ENCODE measurements at places on chromosomes 4 and X.

- H3K27me3 ChIP-seq, result no peaks in the 10 kb centered on the region
- H3K4me1 ChIP-seq, result no peaks in the 10 kb centered on the region
- no peaks in the 10 kb centered on the region for H3K36me3 ChIP-seq
- H3K27ac ChIP-seq, result no peak overlapping the region
- DNase-seq, result no peak
- H3K4me3 ChIP-seq, result no peak overlapping the region
These were observed 48.1 kb upstream of the FHDC1 start for GRCh38 chr4:152887981-152888380.

- no peak overlapping the region for H3K27ac ChIP-seq
- H3K27me3 ChIP-seq, result no peaks in the 10 kb centered on the region
- H3K36me3 ChIP-seq, result no peaks in the 10 kb centered on the region
- H3K4me3 ChIP-seq, result no peak overlapping the region
- no peaks in the 10 kb centered on the region for H3K4me1 ChIP-seq
These were observed 35.7 kb upstream of the TBC1D14 start for GRCh38 chr4:6873792-6874461.

GRCh38 chr4:110155654-110156053 lies 42.8 kb downstream of the ELOVL6 start:
- no peak overlapping the region for H3K4me3 ChIP-seq
- no peaks in the 10 kb centered on the region for H3K36me3 ChIP-seq
- H3K27ac ChIP-seq, result no peak overlapping the region
- no peaks in the 10 kb centered on the region for H3K4me1 ChIP-seq

- no peak overlapping the region for H3K4me3 ChIP-seq
- H3K36me3 ChIP-seq, result no peaks in the 10 kb centered on the region
- H3K27me3 ChIP-seq, result no peaks in the 10 kb centered on the region
- H3K4me1 ChIP-seq, result no peaks in the 10 kb centered on the region
These were observed 1032.8 kb downstream of the STPG2 start for GRCh38 chr4:97110506-97110905.

GRCh38 chrX:110146521-110146920 lies 143.6 kb downstream of the TMEM164 start:
- H3K36me3 ChIP-seq, result no peaks in the 10 kb centered on the region
- no peaks in the 10 kb centered on the region for H3K27me3 ChIP-seq
- H3K4me1 ChIP-seq, result no peaks in the 10 kb centered on the region
- H3K4me3 ChIP-seq, result no peak overlapping the region
- H3K27ac ChIP-seq, result no peak overlapping the region

DNA sequence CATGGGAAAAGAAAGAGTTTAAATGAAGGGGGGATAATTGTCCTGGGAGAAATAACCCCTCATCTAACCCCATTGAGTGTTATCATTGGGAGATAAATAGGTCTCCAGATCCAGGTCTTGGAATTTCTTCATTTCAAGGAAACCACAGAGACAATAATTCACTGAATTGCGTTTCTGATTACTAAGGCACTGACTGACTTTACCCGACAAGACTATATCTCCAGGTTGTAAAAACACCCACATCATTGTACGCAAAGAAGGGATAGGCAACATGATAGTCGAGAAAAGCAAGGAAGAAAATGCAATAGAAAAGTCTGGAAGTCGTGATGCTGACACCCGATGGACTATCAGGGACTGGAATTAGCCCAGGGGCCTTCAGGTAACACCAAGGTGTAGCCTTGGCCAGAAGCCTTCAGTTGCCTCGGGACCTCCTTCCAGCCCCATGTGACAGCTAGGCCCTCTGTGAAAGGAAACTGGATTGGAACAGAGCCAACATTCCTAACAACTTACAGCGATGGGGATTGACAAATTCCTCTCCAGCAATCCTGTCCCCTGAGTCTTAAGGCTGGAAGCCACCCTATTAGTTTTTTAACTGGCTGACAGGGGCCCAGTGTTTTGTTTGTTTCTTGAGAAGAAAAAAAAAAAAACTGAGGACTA lies 46.5 kb upstream of the RAB9B start:
- H3K27ac ChIP-seq, result no peak overlapping the region
- no peak overlapping the region for H3K4me3 ChIP-seq
- H3K4me1 ChIP-seq, result no peaks in the 10 kb centered on the region
- no peaks in the 10 kb centered on the region for H3K36me3 ChIP-seq

All from Panc1 (cell line).